ENCODE measurements at places on chromosomes 13 and 19. TPM values are rescaled to one million over a fixed set of nuclear protein-coding genes. Genes with fewer than 3 reads are reported as not detected.

DNA sequence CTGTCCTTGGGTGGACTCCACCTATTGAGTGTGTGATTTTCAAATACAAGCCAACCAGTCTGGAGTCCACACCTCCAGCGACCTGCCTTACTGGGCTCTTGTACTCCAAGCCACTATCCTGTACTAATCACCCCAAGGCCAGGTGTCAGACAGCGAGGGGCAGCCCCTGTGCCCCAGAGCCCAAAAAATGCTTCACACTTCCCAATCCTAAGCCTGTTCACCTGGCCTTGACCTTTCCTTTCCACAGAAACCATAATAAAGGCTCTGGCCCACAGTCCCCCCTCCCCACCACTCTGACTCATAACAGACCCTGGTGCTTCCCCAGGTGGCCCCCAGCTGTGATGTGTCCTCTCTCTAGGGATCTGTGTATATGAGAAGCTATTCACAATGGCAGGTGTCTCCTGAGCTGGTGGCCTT lies 3.9 kb downstream of the CD209 start:
- no peak overlapping the region for H3K4me3 ChIP-seq
- peaks cover 60% of the 10 kb centered on the region for H3K27me3 ChIP-seq
- no peak overlapping the region for H3K27ac ChIP-seq
- H3K4me1 ChIP-seq = no peaks in the 10 kb centered on the region
- DNase-seq = no peak

DNA sequence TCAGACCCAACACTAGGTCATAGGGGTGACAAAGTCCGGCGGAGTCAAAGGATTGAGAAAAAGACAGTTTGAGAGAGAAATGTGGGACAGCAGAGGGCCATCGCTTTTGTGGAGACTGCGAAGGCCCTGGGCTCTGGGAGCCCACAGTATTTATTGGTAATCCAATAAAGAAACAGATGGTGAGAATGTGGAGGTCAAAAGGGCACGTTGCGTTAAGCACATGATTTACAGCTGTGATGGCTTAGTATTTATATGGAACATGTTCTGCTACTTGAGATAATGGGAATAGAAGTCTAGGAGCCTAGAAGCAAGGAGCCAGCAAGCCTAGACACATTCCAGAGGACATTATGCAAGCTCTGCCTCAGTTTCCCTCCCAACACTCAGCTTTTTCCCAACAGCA lies 2521.1 kb downstream of the PCDH9 start:
- H3K36me3 ChIP-seq = no peaks in the 10 kb centered on the region
- no peak for DNase-seq
- H3K27ac ChIP-seq = no peak overlapping the region
- no peak overlapping the region for H3K4me3 ChIP-seq
- no peaks in the 10 kb centered on the region for H3K4me1 ChIP-seq

GRCh38 chr13:21010621-21011020 lies 50.8 kb downstream of the LATS2 start:
- peaks cover 84% of the 10 kb centered on the region for H3K4me1 ChIP-seq
- H3K4me3 ChIP-seq = no peak overlapping the region
- no peak for DNase-seq
- H3K27me3 ChIP-seq = no peaks in the 10 kb centered on the region

DNA sequence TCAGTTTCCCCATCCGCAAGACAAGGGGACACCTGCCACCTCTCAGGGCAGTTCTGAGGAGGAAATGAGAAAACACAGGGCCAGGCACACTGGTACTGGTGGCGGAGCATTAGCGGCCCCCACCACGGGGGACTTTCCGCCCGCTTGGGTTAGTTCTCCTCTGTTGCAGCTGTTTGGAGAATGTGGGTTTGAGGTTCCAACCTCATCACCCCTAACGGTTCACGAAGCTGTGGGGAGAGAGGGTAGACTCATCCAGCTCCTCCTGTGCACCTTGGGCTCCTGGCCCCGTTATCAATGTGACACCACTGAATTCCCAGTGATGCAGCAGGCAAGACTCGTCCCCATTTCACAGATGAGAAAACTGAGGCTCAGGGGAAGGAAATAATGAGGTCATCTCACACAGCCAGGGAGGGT lies 10.3 kb downstream of the PTPRS start:
- H3K4me1 ChIP-seq = no peaks in the 10 kb centered on the region
- H3K27me3 ChIP-seq = no peaks in the 10 kb centered on the region
- no peak overlapping the region for H3K27ac ChIP-seq
- H3K4me3 ChIP-seq = no peak overlapping the region
- DNase-seq = no peak

DNA sequence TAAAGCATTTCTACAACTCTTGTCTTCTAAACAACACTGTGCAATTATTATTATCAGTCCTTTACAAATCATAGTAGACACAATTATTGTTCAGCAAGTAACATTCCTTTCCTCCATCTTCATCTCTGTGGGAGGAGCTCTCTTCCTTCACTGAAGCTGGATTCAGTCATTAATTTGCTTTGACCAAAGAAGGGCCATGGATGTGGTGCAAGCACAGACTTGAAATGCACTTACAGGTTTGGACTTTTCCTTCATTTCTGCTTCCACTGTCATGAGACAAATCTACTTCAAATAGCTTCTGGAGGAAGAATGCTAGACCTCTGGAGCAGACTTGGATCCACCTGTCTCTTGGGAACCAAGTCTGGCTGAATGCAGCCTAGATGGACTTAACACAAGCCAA lies 336.6 kb upstream of the SLITRK6 start:
- H3K27me3 ChIP-seq = no peaks in the 10 kb centered on the region
- H3K4me1 ChIP-seq = no peaks in the 10 kb centered on the region
- H3K4me3 ChIP-seq = no peak overlapping the region
- H3K27ac ChIP-seq = no peak overlapping the region
- DNase-seq = no peak

- no peak overlapping the region for H3K27ac ChIP-seq
- no peak for DNase-seq
- H3K36me3 ChIP-seq = no peaks in the 10 kb centered on the region
- no peak overlapping the region for H3K4me3 ChIP-seq
- no peaks in the 10 kb centered on the region for H3K4me1 ChIP-seq
- H3K27me3 ChIP-seq = no peaks in the 10 kb centered on the region
Measured at GRCh38 chr13:103852036-103852435, 785.8 kb upstream of the SLC10A2 start.

GRCh38 chr13:98014766-98015165 lies 61.3 kb downstream of the IPO5 start:
- H3K4me3 ChIP-seq = no peak overlapping the region
- no peak overlapping the region for H3K27ac ChIP-seq
- H3K4me1 ChIP-seq = no peaks in the 10 kb centered on the region
- DNase-seq = no peak

DNA sequence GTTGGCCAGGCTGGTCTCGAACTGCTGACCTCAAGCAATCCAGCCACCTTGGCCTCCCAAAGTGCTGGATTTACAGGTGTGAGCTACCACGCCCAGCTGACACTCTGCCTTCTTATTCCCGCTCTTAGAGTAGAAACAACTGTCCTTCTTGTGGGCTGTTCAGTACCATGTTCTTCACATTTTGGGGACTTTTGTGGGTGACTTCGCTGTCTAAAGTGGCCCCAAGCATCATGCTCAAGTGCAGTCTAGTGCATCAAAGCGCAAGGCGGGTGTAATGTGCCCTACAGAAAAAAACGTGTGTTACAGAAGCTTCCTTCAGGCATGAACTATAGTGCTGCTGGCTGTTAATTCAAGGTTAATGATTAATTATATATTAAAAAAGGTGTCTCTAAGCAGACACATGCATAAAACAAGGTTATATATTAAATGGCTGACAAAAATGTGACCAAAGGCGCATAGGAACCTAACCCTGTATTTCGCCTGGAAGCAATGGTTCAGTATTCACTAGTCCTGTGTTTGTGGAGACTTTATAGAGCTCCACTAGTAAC lies 38.3 kb downstream of the ABCC4 start:
- H3K4me1 ChIP-seq = no peaks in the 10 kb centered on the region
- no peaks in the 10 kb centered on the region for H3K36me3 ChIP-seq
- DNase-seq = no peak
- no peak overlapping the region for H3K27ac ChIP-seq

GRCh38 chr13:28321756-28322155 lies 173.2 kb downstream of the FLT1 start:
- DNase-seq = no peak
- H3K36me3 ChIP-seq = no peaks in the 10 kb centered on the region
- no peaks in the 10 kb centered on the region for H3K27me3 ChIP-seq
- no peak overlapping the region for H3K27ac ChIP-seq

DNA sequence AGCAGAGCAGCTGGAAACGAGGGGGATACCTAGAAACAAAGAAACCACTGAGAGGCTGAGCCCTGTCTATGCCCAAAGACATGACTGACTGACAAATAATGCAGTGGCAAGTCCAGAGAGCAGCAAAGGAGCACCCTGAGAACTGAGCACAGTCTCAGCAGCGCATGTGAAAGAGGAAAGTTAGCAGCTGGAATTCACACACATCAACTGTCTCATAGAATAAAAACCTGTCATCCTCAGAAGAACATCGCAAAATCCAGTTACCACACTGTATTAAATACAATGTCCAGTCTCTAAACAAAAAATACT lies 24.1 kb upstream of the DLEU7 start:
- no peaks in the 10 kb centered on the region for H3K4me1 ChIP-seq
- H3K27ac ChIP-seq = no peak overlapping the region
- DNase-seq = no peak
- no peaks in the 10 kb centered on the region for H3K36me3 ChIP-seq
- no peaks in the 10 kb centered on the region for H3K27me3 ChIP-seq
- H3K4me3 ChIP-seq = no peak overlapping the region

DNA sequence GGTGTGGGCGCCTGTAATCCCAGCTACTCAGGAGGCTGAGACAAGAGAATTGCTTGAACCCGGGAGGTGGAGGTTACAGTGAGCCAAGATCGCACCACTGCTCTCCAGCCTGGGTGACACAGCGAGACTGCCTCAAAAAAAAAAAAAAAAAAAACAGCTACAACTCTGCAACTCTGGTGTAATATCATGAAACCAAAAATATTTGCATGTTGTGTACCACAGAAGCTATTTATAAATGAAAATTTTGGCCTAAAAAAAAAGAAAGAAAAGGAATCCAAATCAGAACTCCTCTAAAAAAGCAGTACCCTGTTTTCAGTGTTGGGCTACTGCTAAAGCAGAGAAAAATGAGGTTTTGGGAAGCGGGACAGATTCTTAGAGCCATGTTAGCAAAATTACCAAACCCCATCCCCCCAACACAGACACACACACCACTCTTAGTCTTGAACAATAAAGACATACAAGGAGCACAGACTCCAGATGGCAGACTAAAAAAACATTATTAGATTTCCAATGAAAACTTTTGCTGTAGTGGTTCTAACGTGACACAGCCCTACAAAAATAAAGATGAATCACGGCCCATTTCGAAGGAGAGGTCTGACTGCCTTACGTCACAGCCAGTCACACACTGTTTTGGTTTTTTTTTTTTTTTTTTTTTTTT lies 51.5 kb downstream of the INSR start:
- peaks cover 15% of the 10 kb centered on the region for H3K4me1 ChIP-seq
- no peak overlapping the region for H3K4me3 ChIP-seq
- H3K36me3 ChIP-seq = no peaks in the 10 kb centered on the region
- peak overlapping the region; percentile 68 for H3K27ac ChIP-seq
- DNase-seq = no peak
- H3K27me3 ChIP-seq = no peaks in the 10 kb centered on the region

DNA sequence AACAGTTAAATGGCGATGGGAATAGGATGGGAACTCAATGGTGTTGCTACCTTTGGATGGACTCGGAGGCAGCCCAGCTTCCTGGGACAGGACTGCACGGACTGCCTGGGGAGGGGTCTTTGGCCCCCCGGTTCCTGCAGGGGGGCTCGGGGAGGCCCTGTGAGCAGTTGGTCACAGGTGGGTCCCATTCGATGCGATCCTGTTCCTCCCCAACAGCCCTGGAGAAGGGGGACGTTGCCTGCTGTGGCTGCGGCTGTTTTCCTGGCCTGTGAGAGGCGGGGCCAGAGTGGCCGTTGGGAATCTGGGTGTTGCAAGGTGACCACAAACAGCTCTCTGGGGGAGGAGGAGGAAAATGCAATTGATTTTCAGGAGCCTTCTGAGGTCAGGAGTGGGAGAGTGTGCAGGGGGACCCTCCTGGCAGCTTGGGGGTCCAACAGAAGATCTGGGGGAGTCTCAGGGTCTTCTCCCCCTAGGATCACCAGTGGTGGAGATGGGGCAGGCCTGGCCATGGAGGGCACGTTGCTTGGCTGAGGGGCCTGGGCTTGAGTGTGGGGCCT lies 1.9 kb upstream of the PLPPR3 start:
- H3K27ac ChIP-seq = no peak overlapping the region
- no peaks in the 10 kb centered on the region for H3K36me3 ChIP-seq
- DNase-seq = no peak
- no peak overlapping the region for H3K4me3 ChIP-seq

DNA sequence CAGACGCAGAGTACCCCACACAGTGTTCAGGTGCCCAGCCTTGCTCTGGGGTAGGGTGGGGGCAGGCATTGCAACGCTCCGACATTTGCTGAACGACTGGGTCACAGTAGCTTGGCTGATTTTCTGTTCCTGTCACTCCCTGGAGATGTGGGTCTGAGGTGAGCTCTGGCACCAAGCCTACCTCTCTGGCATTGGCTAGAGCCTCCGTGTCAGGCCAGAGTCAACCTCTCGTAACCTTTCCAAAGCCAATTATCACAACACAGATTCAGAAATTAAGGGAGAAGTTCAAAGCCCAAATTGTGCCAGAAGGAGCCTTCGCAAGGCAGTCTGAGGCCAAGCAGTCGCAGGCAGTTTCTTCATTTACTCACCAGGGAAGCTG lies 117.2 kb downstream of the IRS2 start:
- no peak overlapping the region for H3K4me3 ChIP-seq
- H3K36me3 ChIP-seq = no peaks in the 10 kb centered on the region
- DNase-seq = peak; percentile 47
- peaks cover 5% of the 10 kb centered on the region for H3K27me3 ChIP-seq

GRCh38 chr13:73740666-73741065 lies 393.5 kb downstream of the KLF12 start:
- peak overlapping the region; percentile 35 for H3K27ac ChIP-seq
- H3K4me1 ChIP-seq = peaks cover 35% of the 10 kb centered on the region
- H3K27me3 ChIP-seq = no peaks in the 10 kb centered on the region
- H3K4me3 ChIP-seq = peak overlapping the region; percentile 41

DNA sequence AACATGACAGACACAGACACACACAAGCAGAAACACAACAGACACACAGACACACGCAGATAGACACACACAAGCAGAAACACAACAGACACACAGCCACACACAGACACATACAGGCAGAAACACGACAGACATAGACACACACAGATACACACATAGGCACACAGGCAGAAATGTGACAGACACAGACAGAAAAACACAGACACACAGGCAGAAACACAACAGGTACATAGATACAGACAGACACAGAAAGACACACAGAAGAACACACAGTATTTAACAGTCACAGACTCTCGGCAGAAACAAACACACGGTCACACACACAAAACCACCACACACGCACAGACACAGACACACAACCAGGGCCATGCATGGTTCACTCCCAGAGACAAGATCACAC lies 905 bp downstream of the TBXA2R start:
- peak overlapping the region; percentile 68 for H3K4me3 ChIP-seq
- peaks cover 77% of the 10 kb centered on the region for H3K4me1 ChIP-seq
- H3K36me3 ChIP-seq = peaks cover under 1% of the 10 kb centered on the region
- H3K27me3 ChIP-seq = no peaks in the 10 kb centered on the region

The TRPC4 gene
- 0.33 TPM for total RNA-seq

The NR1H2 gene
- 224 TPM for total RNA-seq

The NLRP4 gene
- not detected for total RNA-seq

The SBNO2 gene
- total RNA-seq = 30.8 TPM

The RAB20 gene
- 13.3 TPM for total RNA-seq

The ARL11 gene
- 0.29 TPM for total RNA-seq

The SLC25A41 gene
- total RNA-seq = not detected

The NDUFA13 gene
- total RNA-seq = 186 TPM

The SIGLECL1 gene
- not detected for total RNA-seq

The FFAR3 gene
- total RNA-seq = 0.17 TPM

The LRRC63 gene
- total RNA-seq = 0.19 TPM

The ACER1 gene
- not detected for total RNA-seq

The PTGIR gene
- 5.9 TPM for total RNA-seq

The ZNF135 gene
- total RNA-seq = 5.1 TPM

The CHST8 gene
- total RNA-seq = not detected

The SIGLEC5 gene
- total RNA-seq = 1.2 TPM

The S1PR5 gene
- total RNA-seq = not detected

Measured in esophagus muscularis mucosa (tissue), 4 donors.